ENCODE measurements at places on chromosomes 16 and 17.
A peak's percentile ranks its signal among the peaks of the same experiment; 100 is the strongest.

- H3K4me1 ChIP-seq = no peaks in the 10 kb centered on the region
- no peak overlapping the region for H3K27ac ChIP-seq
- peaks cover 6% of the 10 kb centered on the region for H3K27me3 ChIP-seq
- DNase-seq = no peak
- no peak overlapping the region for H3K4me3 ChIP-seq
Measured at GRCh38 chr17:27199948-27200347, 94.0 kb upstream of the WSB1 start.

- no peak for DNase-seq
- no peak overlapping the region for H3K27ac ChIP-seq
- peaks cover 14% of the 10 kb centered on the region for H3K36me3 ChIP-seq
- no peaks in the 10 kb centered on the region for H3K4me1 ChIP-seq
- H3K27me3 ChIP-seq = no peaks in the 10 kb centered on the region
Measured at GRCh38 chr17:2990396-2990795, 73.0 kb downstream of the OR1D5 start.

DNA sequence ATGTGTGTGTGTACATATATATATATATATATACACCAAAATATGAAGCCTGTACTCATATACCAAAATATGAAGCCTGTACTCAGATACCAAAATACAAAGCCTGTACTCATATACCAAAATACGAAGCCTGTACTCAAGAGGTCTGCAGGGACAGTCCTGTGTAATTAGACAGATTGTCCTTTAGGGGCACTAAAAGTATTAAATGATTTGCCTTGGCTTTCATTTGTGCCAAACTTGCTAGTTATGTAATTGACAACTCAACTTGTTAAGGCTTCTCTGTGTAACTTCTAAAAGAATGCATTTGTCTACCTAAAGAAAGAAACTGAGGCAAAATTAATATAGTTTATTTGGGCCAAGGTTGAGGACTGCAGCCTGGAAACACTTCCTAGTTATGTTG, 30.8 kb upstream of the DHX40 start:
- no peak for DNase-seq
- H3K36me3 ChIP-seq = no peaks in the 10 kb centered on the region
- H3K27me3 ChIP-seq = no peaks in the 10 kb centered on the region
- no peak overlapping the region for H3K4me3 ChIP-seq
- H3K4me1 ChIP-seq = no peaks in the 10 kb centered on the region

GRCh38 chr16:57798953-57799599, 3.2 kb downstream of the KIFC3 start:
- peak overlapping the region; percentile 44 for H3K4me3 ChIP-seq
- no peak for DNase-seq
- H3K27ac ChIP-seq = peak overlapping the region; percentile 93
- peaks cover 15% of the 10 kb centered on the region for H3K36me3 ChIP-seq

- no peak for DNase-seq
- H3K27ac ChIP-seq = no peak overlapping the region
Measured at GRCh38 chr17:37557482-37557881, 51.7 kb downstream of the SYNRG start.

DNA sequence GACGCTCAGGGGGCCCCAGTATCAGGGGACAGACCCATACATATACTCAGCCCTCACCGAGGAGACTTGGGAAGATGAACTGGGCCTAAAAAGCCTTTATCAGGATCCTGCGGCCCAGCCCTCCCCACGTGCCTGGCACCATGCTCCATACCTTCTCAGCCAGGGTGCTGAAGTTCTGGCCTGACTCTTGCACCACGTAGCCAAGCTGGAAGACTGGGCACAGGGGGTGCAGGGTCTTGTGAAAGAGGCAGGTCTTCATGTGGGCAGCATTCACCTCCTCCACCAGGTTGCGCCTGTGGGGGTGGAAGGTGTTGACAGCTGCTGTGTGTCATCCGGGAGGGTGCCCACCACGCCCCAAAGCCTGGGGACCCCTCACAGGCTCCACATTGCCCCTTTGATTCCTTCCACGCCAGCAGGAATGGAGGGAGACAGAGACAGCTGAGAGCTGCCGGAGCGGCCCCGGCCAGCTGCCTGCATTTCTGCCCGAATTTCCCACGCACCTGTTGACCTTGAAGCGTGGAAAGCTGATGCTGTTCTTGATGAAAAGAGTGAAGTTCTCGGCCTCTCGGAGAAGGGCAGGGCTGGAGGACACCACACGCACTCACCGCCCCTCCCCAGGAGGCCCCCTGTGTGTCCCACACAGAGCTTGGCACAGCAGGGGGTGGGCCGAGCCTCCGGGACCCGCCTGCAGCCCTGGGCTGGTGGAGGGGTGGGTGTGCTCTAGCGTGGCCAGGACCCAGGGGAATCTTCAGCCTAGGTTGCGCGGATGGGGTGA, 10.4 kb upstream of the CAMKK1 start:
- H3K27ac ChIP-seq = no peak overlapping the region
- no peak for DNase-seq
- no peak overlapping the region for H3K4me3 ChIP-seq
- H3K27me3 ChIP-seq = no peaks in the 10 kb centered on the region
- H3K4me1 ChIP-seq = no peaks in the 10 kb centered on the region

DNA sequence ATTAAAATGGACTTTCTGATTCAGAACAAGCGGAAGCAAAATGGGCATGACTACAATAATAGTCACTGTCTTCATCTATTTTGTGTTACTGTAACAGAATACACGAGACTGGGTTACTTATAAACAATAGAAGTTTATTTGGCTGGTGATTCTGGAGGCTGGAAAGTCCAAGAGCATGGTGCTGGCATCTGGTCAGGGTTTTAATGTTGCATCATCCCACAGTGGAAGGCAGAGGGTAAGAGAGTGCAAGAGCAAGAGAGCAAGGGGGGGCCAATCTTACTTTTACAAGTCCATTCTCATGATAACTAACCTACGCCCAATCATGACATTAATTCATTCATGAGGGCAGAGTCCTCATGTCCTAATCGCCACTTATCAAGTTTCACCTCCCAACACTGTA, 189.2 kb downstream of the TOX3 start:
- H3K36me3 ChIP-seq = no peaks in the 10 kb centered on the region
- H3K4me1 ChIP-seq = no peaks in the 10 kb centered on the region
- DNase-seq = no peak
- no peaks in the 10 kb centered on the region for H3K27me3 ChIP-seq
- H3K27ac ChIP-seq = no peak overlapping the region

- peaks cover 21% of the 10 kb centered on the region for H3K4me1 ChIP-seq
- H3K36me3 ChIP-seq = no peaks in the 10 kb centered on the region
- H3K27ac ChIP-seq = peak overlapping the region; percentile 65
- H3K27me3 ChIP-seq = no peaks in the 10 kb centered on the region
Measured at GRCh38 chr16:84600343-84601229, 17.3 kb downstream of the COTL1 start.

DNA sequence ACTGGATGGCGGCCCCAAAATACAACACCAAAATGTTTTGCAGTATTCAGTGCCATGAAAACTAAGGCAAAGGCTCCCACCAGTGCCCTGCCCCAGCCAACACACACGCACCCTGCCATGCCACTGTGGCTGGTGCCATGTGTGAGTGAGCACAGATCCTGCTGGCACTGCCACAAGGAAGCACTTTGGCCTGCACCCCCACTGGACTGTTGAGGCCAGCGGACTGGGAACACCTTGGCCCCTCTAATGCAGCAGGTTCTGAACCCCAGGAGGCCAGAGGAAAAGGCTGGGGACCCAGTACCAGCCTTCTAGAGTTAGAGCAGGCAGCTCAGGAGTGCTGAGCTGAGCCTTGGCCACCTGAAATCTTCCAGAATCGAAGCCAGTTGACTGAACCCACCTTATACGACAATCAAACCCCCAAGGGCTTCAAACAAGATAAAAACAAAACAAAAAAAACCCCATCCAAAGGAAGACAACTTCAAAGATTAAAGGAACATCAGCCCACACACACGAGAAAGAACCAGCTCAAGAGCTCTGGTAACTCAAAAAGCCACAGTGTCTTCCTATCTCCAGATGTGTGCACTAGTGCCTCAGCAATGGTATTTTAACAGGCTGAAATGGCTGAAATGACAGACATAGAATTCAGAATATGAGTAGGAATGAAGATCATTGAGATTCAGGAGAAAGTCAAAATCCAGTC, 21.5 kb downstream of the NLRP1 start:
- H3K36me3 ChIP-seq = no peaks in the 10 kb centered on the region
- no peak overlapping the region for H3K27ac ChIP-seq
- H3K27me3 ChIP-seq = no peaks in the 10 kb centered on the region
- no peak for DNase-seq
- H3K4me1 ChIP-seq = no peaks in the 10 kb centered on the region
- H3K4me3 ChIP-seq = no peak overlapping the region

GRCh38 chr17:58447039-58447975, 30.0 kb upstream of the RNF43 start:
- peak; percentile 58 for DNase-seq
- H3K27me3 ChIP-seq = no peaks in the 10 kb centered on the region
- no peak overlapping the region for H3K4me3 ChIP-seq
- H3K36me3 ChIP-seq = no peaks in the 10 kb centered on the region

DNA sequence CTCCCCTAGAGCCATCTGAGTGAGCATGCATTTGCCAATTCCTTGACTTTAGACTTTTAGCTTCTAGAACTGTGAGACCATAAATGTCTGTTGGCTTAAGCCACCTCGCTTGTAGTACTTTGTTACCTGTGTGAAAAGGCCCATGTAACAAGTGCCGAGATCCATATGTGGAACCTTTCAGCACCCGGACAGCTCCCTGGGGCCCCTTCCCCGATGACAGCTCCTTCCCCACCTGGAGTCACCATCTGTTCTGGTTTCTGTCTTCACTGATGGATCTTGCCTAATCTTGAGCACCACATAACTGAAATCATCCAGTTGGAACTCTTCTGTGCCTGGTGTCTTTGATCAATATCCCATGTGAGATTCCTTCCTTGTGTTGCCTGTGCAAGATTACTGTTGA, 78.9 kb upstream of the EEF2KMT start:
- no peak overlapping the region for H3K4me3 ChIP-seq
- H3K4me1 ChIP-seq = no peaks in the 10 kb centered on the region
- H3K27me3 ChIP-seq = no peaks in the 10 kb centered on the region
- DNase-seq = no peak
- no peak overlapping the region for H3K27ac ChIP-seq
- H3K36me3 ChIP-seq = no peaks in the 10 kb centered on the region

DNA sequence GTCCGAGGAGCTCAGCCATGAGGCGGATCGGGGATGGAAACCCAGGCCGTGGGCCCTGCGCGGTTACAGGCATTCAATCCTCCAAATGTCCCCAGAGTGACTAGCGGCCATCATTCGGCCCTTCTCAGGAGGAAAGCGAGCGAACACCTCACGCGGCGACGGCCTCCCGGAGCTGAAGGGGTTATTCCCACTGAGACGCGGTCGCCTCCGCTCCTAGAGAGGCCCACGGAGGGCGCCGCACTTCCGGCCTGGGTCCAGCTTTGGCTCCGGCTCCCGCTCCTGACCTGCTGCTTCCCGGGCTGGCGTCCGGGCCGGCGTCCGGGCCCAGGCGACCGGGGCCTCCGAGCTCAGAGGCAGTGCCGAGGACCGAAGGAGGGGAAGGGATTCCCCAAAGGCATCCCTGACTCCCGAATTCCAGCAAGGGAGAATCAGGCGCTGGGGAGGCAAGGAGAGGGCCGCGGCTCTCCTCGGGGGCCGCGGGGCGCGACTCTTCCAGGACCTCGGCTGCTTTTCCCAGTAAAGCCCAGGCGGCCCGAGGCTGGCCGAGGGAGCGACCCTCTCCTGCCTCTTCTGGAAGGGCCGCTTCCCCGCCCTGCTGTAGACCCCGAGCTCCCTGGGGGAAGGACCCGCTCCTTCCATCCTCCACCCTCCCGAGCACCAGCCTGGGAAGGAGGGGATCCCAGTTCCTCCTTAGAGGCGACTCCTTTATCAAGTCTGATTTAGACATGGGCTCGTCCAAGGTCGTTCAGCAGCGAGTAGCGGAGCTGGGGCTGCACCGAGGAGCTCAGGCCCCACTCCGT, 18.6 kb upstream of the ZNF629 start:
- no peaks in the 10 kb centered on the region for H3K27me3 ChIP-seq
- no peaks in the 10 kb centered on the region for H3K36me3 ChIP-seq
- H3K4me3 ChIP-seq = peak overlapping the region; percentile 90

DNA sequence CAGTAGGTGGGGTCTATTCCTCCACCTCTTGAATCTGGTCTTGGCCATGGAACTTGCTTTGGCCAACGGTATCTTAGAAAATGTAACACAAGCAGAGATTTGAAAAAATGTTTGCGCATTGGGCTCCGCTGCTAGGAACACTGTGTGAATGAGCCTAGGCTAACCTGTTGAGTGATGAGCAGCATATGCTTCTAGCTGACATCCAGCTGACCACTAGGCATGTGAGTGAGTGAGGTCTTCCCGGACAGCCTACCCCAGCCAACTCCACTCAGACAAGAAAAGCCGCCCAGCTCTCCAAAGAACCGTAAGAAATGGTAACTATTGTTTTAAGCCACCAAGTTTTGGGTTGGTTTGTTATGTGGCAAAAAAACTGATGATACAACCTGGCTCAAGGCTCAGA, 31.4 kb upstream of the BCO1 start:
- no peak overlapping the region for H3K27ac ChIP-seq
- H3K4me1 ChIP-seq = no peaks in the 10 kb centered on the region
- no peaks in the 10 kb centered on the region for H3K36me3 ChIP-seq
- H3K27me3 ChIP-seq = peaks cover 13% of the 10 kb centered on the region
- no peak overlapping the region for H3K4me3 ChIP-seq

Data from large intestine (tissue), 12 donors.